PC-3 (cell line): ENCODE measurements at places on chromosomes 1 and 21.
A peak's percentile ranks its signal among the peaks of the same experiment; 100 is the strongest.

DNA sequence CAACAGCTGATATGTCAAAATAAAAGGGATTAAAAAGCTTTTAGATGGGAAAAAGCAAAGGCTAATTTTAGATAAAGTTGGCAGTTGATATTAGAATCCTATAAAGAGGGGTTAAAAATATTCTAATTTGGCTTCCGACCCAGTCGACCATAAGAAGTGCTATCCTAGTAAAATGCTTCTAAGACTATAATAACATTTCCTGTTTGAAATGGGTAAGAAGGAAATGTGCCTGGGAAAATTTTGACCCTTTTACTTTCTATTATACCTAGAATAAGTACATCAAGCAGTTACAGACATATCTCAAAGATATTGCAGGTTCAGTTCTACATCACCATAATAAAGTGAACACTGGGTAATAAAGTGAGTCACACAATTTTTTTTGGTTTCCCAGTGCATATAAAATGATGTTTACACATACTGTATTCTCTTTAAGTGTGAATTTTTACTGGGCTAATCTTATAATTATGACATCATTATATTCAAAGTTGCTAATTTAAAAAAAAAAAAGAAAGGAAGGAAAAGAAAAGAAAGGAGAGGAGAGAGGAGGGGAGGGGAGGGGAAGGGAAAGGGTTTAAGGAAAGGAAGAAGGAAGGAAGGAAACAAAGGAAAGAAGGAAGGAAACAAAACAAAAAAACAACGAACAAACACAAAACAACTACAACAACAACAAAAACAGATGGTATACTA is 308.2 kb upstream of the NR5A2 start:
- no peak overlapping the region for H3K27ac ChIP-seq
- DNase-seq = no peak
- no peaks in the 10 kb centered on the region for H3K4me1 ChIP-seq

DNA sequence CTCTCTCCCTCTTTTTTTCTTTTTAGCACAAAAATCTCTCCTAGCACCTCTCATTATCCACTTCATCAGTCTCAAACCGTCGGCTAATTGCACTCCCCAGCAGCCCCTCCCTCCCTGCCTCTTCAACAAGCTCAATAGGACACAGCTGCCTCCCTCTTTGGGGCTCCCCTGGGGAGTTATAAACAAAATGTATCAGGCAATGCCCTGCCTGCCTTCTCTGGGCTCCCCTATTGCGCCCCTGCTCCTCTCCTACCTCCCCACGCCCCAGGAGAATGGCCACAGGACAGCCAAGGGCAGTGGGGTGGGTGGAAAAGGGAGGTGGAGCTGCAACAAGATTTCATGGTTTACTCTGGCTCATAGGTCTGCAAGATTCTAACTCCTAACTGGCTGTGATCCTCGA is 147.1 kb upstream of the GRIK3 start:
- no peak for DNase-seq
- H3K4me3 ChIP-seq = no peak overlapping the region
- peaks cover 19% of the 10 kb centered on the region; the same call in 1 of the 2 replicates for H3K27me3 ChIP-seq

DNA sequence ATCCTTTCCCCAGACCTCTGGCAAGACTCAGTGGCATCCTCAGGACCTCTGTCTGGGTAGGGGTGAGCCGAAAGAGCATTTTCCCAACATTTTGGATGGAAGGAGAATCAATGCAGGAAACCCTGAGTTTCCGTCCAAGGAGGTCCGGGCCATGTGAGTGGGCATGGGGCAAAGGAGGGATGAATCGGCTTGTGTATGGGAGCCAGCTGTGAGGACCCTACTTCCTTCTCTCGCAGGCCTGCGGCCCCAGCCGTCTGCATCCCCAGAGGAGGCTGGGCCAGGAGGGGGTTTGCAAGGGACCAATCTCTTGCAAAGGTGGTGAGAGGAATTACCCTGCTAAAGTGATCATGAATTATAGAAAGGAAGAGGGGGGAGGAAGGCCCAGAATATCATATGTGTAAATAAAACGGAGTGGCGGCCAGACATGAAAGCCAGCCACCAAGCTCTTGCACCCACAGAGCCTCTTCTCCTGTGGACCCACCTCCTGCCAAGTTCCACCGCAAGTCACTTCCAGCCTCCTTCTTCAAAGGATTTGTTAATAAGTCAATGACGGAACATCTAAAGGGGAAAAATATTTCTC is 48.2 kb upstream of the POU3F1 start:
- H3K4me3 ChIP-seq = no peak overlapping the region
- DNase-seq = no peak
- no peaks in the 10 kb centered on the region for H3K36me3 ChIP-seq

GRCh38 chr1:33250217-33250616 is 6.1 kb upstream of the ZNF362 start:
- no peaks in the 10 kb centered on the region for H3K36me3 ChIP-seq
- no peak for DNase-seq
- no peak overlapping the region for H3K4me3 ChIP-seq
- no peak overlapping the region for H3K27ac ChIP-seq

DNA sequence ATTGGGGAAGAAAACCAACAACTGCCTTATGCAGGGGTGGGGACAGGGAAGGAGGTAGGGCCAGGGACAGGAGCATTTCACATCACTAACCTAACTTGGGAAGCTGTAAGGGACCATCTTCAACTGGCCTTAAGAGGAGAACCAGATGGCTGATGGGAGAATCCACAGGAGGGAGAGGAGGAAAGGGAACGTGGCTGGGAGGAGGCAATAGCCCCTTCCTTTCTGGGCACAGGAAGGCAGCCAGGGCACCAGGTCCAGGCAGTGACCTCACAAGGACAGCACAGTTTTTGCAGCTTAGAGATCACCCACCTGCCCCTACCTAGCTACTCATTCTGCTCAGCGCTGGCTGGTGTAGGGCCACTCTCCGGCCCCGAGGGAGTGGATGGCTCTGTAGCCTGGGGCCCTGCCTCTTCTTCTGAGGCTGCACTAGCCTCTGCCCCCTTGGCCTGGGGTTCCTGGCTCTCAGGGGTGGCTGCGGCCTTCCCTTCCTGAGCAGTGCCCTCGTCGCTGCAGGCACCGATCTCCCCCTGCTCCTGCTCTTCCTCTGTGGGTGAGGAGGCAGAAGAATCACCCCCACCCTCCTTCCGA is 1.7 kb downstream of the MARCKSL1 start:
- no peak for DNase-seq
- no peaks in the 10 kb centered on the region for H3K27me3 ChIP-seq
- H3K4me1 ChIP-seq = peaks cover 62% of the 10 kb centered on the region
- no peak overlapping the region for H3K27ac ChIP-seq
- H3K36me3 ChIP-seq = peaks cover 27% of the 10 kb centered on the region
- peak overlapping the region; percentile 86 for H3K4me3 ChIP-seq

DNA sequence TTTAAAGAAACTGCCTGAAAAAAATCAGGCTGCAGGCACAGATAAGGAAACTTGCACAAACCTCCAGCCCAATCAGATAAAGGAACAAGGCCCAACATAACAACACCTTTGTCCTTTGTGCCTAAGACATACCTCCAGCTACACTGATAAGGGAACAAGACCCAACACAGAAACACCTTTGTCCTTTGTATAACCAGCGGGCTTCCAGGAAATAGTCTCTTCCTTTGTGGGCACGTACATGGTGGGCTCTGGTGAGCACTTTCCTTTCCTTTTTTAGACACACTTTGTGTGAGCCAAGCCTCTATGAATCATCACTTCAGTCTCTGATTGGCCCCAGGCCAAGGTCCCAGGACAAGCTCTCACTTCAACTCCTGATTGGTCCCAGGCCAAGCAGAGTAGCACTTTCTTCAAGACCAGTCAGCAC is 23.6 kb downstream of the ZNF670 start:
- peaks cover 59% of the 10 kb centered on the region for H3K36me3 ChIP-seq
- no peak overlapping the region for H3K27ac ChIP-seq
- H3K4me3 ChIP-seq = no peak overlapping the region
- H3K4me1 ChIP-seq = no peaks in the 10 kb centered on the region
- no peaks in the 10 kb centered on the region for H3K27me3 ChIP-seq

GRCh38 chr1:14255711-14256110 is 342.8 kb upstream of the KAZN start:
- no peak overlapping the region for H3K4me3 ChIP-seq
- no peaks in the 10 kb centered on the region for H3K36me3 ChIP-seq
- H3K4me1 ChIP-seq = no peaks in the 10 kb centered on the region
- no peaks in the 10 kb centered on the region for H3K27me3 ChIP-seq
- peak; percentile 10 for DNase-seq
- no peak overlapping the region for H3K27ac ChIP-seq

DNA sequence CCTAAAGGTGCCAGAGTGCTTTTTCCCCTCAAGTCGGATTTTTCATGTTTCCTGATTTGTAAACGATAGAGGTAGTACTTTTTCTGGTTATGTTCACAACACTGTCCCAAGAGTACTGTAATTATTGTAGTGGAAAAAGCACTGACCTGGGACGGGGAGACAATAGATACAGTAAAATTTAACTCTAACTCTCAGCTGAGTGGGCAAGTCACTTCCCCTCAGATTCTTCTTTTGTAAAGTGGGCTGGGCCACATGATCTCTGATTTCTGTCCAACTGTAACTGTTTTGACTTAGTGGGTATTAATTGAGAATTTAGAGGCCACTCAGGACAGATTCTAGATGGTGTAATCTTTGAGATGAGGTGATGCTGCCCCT is 19.1 kb downstream of the MARCKSL1 start:
- H3K4me3 ChIP-seq = no peak overlapping the region
- no peak overlapping the region for H3K27ac ChIP-seq
- peaks cover 12% of the 10 kb centered on the region for H3K4me1 ChIP-seq
- no peaks in the 10 kb centered on the region for H3K27me3 ChIP-seq
- peaks cover 17% of the 10 kb centered on the region for H3K36me3 ChIP-seq
